ENCODE measurements at places on chromosomes 5 and 9.

- DNase-seq, result no peak
Observed at GRCh38 chr5:131536850-131537448, 98.1 kb downstream of the RAPGEF6 start.

DNA sequence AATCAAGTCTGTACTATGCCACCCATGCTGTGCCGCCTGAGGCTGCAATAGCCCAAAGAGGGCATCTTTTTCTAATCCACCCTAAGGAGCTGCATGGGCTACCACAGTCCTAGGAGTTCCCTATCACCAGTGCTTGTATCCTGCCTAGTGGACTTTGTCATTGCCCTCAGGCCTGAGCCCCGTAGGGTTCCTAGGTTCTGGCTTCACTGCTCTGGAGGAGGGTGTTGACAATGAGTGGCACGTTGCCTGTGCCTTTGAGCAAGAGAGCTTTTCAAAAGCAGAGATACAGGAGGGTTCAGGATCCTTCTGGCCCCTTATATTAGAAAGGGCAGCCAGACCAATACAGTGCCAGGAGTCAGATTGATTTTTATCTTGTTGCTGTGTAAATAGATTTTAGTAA lies 93.0 kb downstream of the PRDM6 start:
- no peak for DNase-seq

DNA sequence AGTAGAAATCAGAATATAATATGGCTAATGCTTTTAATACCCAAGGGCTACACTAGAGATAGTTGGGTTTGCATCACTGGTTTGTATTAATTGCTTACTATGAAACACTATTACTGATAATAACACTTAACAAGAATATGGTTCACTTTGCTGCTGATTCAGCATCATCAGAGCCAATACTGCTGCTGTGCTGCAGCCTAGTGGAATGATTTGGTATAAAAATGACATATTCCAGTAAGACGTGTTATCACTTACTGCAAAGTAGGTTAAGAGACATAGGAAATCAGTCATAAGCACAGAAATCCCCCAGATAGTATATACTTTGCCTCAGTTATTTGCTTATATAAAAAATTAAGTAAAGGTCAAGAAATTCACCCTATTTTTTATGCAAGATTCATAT lies 2.8 kb downstream of the CDH10 start:
- peak; percentile 50 for DNase-seq

GRCh38 chr9:14318934-14319580 lies 5.1 kb upstream of the NFIB start:
- no peak for DNase-seq

DNA sequence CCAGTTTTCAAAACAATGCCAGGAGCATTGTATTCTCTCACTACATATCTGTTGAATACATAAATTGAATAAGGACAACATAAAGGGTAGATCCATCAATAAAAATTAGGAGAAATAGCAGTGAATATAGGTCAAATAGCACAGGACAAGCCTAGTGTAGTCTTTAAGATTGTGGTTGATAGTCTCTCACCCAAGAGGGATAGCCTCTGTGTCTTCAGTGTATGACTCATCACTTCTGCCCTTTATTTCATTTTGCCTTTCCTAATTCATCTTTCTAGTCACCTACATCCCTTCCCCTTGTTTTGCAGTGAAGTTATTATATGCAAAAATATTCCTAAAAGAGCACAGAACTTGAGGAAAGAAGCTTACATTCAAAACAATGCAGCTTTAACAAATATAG lies 335.0 kb upstream of the TUSC1 start:
- DNase-seq, result no peak

GRCh38 chr9:126337729-126338372 lies 11.2 kb downstream of the MVB12B start:
- DNase-seq, result no peak

- no peak for DNase-seq
Observed at GRCh38 chr9:76082057-76082456, 191.6 kb downstream of the PCSK5 start.

DNA sequence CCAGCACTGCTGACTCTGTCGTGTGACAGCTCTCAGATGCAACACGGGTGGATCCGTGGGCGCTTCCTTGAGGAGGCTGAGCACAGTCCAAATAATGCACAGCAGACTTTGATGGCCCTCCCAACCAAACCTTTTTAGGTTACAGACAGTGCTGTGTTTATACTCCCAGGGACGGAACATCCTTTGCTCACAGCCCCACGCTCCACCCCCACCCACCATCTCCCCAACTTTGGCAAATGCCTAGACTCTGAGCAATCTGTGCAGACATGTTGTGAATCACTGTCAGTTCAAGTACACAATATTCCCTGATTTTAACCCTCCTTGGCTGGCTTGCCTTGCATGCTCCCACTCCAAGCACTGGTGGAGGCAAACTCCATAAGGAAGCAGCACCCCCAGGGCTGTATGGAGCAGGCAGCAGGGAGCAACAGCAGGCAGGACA lies 324.6 kb downstream of the MLLT3 start:
- no peak for DNase-seq

- peak; percentile 6 for DNase-seq
Observed at GRCh38 chr5:1012313-1012841, 3.8 kb downstream of the NKD2 start.

- no peak for DNase-seq
Observed at GRCh38 chr5:163976696-163977095, 471.3 kb downstream of the MAT2B start.

DNA sequence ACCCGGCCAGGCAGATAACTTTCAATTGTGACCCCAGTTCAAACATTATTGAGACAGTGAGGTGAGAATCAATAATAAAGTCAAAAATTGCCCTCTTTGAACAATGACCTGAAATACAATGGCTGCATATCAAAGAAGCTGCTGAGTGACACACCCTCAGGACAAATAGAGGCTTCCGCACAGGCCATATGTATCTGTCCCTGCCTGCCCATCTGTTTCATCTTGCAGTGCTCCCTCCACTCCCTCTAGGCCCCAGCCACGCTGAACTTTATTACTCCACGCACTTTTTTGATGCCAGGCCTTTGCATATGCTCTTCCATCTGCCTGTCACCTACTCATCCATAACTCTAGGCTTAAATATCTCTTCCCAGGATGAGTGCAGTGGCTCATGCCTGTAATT lies 15.9 kb upstream of the PFDN1 start:
- no peak for DNase-seq

DNA sequence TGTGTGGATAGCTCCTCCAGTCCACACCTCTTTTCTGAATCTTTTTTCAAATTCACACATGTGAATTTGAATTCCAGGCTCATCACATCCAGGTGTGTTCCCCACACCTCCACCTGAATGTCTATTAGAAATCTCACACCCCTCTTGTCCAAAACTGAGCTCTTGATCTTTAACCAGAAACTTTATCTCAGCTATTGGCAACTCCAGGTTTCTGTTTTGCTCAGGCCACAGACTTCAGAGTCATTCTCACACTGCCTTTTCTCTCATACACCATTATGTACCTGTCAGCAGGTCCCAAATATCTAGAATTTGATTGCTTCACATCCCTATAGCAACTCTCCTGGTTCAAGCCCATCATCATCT lies 11.6 kb downstream of the NIPSNAP3B start:
- no peak for DNase-seq

DNA sequence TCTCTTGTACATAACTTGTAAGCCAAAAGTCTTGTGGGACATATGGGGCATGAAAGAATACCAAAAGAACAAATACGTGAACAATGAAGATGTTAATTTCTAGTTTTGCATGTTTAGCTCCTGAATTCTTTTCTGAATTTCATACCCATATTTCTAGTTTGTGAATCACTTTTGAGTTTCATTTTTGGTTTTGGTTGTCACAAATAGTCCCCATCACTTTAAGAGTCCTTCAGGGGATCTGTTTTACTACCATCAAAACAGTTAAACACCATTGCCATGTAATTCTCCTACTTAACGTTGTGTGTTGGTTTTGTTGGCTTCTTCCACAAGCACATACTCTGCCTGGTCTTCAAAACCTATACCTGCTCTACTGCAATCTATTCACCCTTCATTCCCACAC lies 27.0 kb downstream of the VCAN start:
- no peak for DNase-seq

GRCh38 chr5:120544043-120544442 lies 79.9 kb downstream of the PRR16 start:
- no peak for DNase-seq

GRCh38 chr9:1917396-1917935 lies 97.7 kb upstream of the SMARCA2 start:
- DNase-seq, result no peak

- DNase-seq, result no peak
Observed at GRCh38 chr5:16888694-16889124, 47.4 kb downstream of the MYO10 start.

DNA sequence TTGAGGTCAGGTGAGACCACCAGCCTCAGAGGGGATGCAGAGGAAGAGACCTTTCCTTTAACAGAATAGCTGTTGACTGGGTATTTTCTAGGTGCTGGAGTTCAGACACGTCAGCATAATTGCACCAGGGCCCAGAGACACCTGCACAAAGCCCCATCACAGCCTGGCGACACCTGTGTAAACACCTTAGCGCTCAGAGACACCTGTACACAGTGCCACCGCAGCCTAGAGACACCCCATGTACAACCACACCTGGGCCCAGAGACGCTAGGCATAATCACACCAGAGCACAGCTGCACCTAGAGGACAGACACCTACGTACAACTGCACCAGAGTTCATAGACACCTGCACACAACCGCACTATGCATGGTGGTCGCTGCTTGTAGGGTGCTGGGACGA lies 1.0 kb downstream of the TRIP13 start:
- DNase-seq, result no peak

DNA sequence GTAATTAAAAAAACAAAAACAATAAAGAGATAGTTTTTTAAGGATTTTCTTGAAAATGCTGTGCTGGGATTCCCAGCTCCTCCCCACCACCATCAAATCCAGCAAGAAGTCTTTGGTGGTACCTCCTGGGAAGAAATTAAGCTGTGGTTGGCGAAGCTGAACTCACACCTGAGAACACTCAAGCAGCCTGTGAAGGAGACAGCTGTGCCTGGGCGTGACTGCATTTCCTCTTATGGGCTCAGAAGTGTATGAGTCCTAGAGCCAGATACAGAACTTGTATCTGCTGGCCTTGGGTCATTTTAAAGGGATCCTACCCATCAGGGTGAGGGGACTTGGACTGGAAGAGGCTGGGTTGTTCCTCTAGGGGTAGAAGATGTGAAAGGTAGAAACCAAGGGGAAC lies 561.2 kb upstream of the SGCD start:
- no peak for DNase-seq

DNA sequence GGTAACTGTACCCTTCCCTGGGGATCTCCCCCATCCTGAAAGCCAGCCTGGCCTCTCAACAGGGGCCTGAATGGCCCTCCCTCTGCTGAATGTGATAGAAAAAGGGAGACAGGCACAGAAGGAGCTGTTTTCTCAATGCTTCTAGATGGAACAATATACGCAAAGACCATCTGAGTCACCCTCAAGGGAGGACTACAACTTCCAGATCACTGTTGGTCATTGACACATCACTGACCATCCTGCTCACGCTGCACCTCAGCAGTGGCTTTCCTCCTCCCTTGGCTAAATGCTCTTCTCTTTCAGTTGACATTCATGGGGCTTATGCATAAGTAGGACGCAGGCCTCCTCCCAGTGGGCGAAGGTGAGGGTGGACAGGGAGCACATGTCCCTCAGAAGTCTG lies 112.2 kb upstream of the SHB start:
- no peak for DNase-seq

DNA sequence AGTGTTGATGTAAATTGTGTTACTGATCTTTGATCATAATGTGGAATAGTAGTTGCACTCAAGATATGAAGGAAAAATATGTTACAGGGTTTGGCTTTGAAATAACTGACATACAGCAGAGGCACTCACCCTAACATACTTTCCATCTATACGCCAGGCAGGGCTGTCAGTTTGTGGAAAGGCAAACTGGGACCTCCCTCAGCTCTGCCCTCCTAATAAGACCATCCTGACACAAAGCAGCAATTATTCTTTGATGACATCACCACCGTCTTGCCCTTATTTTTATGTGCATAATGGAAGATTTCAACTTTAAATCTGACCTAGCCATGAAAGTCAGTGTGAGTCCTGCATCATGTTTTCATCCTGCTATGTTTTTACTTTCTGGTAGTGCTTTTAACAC lies 42.9 kb downstream of the ITGA1 start:
- DNase-seq, result no peak

GRCh38 chr9:87238545-87238944 lies 259.1 kb upstream of the DAPK1 start:
- DNase-seq, result no peak

GRCh38 chr5:141898448-141899049 lies 20.3 kb upstream of the PCDH1 start:
- no peak for DNase-seq

GRCh38 chr5:96641368-96642280 lies 20.6 kb upstream of the CAST start:
- no peak for DNase-seq

DNA sequence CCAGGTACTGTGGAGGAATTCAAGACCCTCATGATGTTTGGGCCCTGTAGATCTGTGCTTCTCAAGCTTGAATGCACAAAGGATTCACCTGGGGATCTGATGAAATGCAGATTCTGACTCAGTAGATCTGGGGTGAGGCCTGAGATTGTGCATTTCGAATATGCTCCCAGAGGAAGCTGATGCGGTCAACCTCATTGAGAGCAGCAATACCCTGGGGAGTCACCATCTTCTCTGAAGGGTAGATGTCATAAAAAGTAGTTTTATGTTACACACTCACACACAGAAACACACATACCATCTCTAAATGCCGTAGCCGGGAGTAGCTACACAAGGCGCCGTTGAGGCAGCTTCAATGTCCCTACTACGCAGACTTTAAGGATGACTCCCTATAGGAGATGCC lies 55.8 kb upstream of the CPEB4 start:
- DNase-seq, result no peak

DNA sequence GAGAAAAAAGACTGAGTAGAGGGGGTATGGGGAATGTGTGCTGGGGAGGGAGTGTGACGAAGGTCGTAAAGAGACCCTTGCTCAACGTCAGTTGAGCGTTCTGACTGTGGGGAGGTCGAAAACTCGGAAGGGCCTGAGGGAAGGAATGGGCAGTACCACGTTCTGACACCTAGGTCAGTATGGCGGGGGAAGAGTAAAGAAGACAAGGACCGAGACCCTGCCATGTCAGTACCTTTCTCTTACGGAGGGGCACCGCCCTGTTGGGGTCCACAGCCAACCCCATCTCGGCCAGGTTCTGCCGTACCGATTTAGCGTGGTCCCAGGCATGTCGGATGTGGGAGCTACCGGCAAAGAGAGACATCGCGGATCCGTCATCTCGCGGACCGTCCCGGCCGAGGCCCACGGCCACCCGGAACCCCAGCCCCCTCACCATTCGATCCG lies 375 bp downstream of the NOP16 start:
- peak; percentile 38 for DNase-seq

GRCh38 chr5:30891660-30892059 lies 301.8 kb upstream of the CDH6 start:
- no peak for DNase-seq

- no peak for DNase-seq
Observed at GRCh38 chr9:108439947-108440346, 415.8 kb downstream of the ACTL7B start.

- DNase-seq, result no peak
Observed at GRCh38 chr5:137622850-137623249, 113.0 kb downstream of the KLHL3 start.
